Stimulated activated CD4-positive, alpha-beta T cell treated with anti-CD3 and anti-CD28 coated beads, Interleukin-15, amount 100 ng/mL, for 1 hour (primary cell): ENCODE measurements at places on chromosomes 6 and 20.

- no peak for DNase-seq
Measured at GRCh38 chr20:41167118-41167470, 29.8 kb downstream of the PLCG1 start.

GRCh38 chr20:46203510-46203837 lies 85.4 kb downstream of the CD40 start:
- DNase-seq = no peak

DNA sequence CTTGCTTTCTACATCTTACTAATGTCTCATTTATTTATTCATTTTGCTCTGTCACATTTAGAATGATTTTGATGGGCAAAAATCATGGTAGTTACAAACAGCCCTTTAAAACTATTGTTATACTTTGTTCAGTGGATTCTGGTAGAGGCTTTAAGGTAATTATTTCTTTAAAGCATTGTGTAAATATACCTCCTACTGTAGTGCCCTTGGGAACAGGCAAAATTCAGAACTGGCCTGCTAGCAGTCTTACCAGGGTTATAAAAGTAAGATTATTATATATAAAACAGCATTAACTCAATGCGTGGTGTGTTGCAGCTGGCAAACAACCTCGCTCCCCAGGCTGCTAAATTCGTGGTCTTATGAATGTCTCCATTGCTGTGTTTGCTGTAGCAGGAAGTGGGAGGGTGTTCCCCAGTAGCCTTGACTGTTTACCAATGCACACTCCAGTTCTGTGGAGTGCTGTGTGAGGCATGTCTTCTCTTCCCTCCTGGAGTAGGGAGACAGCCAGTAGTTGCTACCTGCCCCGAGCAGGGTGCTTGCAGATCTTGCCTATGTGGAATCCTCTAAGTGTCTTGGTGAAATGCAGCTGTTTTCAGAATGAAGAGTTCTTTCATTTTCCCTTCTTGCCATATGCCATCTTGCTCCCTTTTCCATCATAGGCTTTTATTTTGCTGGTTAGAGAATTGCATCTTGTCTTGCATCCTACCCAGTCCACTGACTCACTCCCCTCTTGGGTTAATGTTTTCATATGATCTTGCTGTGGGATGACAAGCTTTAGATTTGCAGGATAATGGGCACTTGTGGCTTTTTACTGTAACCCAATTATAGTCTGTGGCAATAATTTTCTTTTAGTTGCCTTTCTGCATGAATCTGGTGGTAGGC lies 45.3 kb downstream of the IGF2R start:
- DNase-seq = no peak

GRCh38 chr6:89254569-89254968 lies 37.4 kb upstream of the GABRR1 start:
- DNase-seq = no peak

DNA sequence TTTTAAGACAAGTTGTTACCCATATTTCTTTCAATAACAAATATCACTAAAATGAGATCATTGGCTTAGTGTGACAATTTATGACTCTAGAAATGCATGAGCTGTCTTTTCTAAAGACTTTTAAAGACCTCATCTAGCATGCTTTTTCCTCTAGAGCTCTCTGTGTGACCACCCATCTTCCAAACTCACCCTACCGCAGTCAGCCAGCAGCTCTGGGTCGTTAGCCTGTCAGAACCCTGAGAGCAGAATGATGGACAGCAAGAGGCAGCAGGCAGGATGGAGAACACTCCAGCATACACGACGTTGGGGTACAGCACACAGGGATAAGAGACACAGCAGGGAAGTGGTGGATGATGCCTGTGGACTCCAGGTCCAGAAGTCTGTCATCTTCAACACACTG lies 45.1 kb upstream of the TBX18 start:
- no peak for DNase-seq
